ENCODE measurements at places on chromosomes 2 and 18.

GRCh38 chr18:77069482-77069881 lies 63.1 kb downstream of the MBP start:
- no peak for DNase-seq

GRCh38 chr2:189254268-189254883 lies 74.8 kb upstream of the COL5A2 start:
- peak; percentile 79 for DNase-seq

DNA sequence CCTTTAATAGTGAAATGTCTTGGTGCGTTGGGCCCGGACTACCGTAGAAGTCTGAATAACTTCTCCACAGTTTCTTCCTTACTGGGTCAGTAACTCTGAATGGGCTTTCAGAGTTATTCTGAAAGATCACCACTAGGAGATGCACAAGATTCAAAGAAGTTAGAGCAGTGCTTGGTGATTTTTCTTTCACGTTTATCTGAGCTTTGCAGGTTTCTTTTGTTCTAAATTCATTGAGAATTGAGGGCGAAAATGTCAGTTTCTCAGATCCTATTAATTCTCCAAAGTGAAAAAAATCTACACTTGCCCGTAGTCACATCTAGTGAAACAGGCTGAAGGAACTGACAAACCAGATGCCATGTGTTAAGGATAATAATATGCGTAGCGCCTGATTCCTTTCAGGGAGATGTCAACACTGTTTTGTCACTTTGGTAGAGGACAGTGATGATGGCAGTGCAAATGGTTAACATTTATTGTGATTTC lies 70.1 kb downstream of the QPCT start:
- peak; percentile 81 for DNase-seq

DNA sequence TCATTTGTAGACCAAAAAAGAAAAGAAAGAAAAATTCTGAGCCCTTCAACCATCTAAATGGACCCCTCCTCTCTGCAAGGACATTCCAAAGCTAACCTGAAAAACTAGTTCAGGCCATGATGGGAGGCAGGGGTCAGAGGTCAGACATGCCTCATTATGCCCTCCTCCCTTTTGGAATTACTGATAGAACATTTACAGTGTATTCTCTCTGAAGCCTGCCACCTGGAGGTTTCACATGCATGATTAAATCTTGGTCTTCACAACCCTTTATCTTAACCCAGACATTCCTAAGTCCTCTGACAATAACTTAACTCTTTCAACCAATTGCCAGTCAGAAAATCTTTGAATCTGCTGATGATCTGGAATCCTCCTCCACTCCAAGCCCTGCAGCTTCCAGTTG lies 86.0 kb downstream of the SPP2 start:
- no peak for DNase-seq

DNA sequence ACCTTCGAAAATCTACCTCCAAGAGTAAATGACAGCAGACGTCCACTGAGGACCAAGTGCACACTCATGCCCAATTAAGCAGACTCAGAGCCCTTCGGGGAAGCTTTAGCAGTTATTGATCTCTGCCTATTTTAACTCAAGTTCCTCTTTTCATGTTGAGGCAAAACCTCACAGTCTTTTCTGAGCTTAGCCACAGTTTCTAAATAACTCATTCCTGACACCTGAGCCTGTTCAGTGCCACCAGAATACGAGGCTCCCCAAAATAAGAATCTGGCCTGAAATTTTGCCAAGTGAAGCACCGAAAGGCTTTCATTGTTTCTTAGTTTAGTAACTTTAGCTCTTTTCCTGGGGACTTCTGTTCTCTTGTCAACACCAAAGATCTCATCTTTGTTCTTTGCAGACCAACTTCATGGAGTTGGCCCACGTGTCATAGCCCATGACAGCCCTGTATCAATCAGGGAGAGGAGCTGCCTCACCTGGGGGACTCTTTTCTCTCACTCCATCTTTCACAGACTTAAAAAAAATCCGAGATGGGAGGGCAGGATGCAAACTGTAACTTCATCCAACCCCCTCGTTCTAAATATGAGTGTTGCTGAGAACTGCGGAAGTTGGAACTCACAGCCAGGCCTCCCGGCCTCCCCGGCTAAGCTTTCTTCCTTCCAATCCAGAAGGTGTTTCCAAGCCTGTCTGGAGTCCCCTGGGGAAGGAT lies 22.2 kb downstream of the INPP5D start:
- no peak for DNase-seq

DNA sequence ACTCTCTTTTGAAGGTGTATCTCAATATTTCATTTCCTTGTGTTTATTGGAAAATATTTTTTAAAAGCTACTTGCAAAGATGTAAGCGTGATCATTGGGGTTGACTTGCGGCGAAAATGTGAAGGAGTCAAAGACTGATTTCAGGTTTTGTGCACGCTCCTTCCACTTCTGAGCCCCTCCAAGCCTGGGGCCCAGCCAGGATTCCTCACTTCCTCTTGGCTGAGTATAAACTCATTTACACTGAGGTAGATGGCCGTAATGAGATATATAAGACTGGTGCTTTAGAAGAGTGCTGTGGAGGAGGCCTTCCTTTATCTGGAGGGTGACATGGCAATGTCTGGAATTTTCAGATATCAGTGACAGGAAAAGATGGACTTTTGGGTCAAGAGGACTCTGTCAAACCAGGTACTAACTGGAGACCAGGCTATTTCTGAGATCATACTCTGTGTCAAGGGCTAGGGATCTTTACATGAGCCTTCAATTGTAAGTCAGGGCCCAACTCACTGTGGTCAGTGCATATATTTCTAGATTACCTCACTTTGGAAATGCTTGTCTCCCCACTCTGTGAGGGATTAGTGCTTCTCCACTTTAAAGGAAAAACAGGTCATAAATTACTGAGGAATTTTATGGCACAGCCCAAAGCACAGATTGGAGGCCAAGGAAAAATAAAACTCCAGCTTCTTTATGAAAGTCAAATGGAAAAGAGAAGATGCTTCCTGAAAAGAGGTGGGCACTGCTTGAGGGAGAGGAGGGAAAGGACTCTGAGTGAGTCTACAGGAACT lies 22.8 kb downstream of the PRKCE start:
- peak; percentile 39 for DNase-seq

DNA sequence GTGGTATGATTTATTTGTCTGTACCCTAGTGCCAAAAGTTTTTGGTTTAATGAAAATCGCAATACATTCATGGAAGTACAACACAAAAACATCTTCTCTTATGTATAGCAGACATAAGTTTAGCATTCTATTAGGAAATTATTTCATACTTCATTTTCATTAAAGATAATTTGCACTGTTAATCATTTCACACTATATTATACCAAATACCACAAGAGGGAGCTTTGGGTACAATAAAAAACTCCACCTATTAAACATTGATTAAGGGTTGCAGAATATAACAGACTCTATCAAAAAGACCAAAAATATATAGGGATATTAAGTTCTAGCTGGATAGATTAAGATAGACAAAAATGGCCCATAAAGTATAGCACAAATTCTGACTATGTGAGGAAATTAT lies 79.0 kb downstream of the SLC66A3 start:
- peak; percentile 33 for DNase-seq

DNA sequence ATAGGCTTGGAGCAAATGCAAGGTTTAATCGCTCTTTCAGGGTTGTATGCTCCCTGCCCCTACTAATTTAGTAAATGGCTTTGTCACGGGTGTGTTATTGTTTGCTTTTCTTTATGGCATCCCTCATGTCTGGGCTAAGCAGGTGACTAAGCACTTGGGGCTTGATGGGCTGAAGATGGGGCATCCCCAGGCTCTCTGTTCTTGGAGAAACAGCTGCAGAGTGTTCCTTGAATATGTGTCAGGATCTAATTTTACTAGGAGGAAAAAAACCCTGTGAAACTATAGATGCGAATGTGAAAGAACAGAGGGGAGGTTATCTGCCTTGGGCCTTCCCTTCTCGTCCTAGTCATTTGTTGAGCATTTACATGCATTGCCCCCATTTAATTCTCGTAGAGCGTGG lies 94.7 kb upstream of the TAF1B start:
- DNase-seq: no peak

GRCh38 chr2:71157124-71157793 lies 26.8 kb downstream of the MPHOSPH10 start:
- peak; percentile 65 for DNase-seq

- no peak for DNase-seq
Measured at GRCh38 chr18:59915606-59916005, 15.8 kb downstream of the PMAIP1 start.

DNA sequence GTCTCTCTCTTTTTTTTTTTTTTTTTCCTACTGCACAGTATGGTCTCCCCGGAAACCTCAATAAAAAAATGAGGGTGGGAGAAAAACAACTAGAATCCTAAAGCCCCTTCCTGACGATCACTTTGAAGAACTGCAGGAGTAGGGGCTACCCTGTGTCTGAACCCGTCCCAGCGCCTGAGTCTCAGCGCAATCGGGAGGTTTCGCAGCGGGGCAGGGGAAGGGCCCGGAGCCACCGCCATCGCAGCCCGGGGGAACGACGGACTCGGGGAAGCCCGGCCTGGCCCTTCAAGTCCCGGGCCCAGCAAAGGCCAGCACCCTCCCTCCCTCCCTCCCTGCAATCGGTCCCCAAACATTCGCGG lies 411 bp downstream of the NARS1 start:
- DNase-seq: peak; percentile 59

- no peak for DNase-seq
Measured at GRCh38 chr2:41894563-41895333, 153.1 kb upstream of the PKDCC start.

GRCh38 chr2:9807056-9807455 lies 36.2 kb upstream of the TAF1B start:
- no peak for DNase-seq

DNA sequence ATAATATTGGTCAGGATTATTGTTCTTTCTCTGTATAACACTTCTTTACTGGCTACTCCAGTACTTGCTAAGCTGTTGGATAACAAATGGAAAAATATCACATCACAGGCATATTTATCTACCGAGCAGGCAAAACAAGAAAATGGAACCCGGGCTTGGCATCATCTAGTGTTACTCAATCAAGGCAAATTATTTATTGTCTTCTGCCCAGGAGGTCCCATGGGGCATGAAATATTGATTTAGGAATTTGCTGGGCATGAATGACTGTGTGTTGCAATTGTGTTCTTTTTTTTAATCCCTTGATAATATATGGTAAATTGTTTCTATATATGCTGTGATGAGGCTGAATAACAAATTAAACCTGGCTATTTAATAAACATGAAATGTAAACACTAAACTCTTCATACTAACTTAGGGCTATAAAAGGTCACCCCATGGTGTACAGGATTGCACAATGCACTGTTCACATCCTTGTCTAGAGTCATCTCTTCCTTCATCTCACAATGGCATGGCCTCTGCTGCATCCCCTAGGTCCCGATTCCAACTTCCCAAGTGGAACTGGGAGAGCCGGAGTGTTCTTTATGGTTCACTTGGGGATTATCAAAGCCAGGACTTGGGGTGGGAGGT lies 2.2 kb upstream of the PARD3B start:
- no peak for DNase-seq

DNA sequence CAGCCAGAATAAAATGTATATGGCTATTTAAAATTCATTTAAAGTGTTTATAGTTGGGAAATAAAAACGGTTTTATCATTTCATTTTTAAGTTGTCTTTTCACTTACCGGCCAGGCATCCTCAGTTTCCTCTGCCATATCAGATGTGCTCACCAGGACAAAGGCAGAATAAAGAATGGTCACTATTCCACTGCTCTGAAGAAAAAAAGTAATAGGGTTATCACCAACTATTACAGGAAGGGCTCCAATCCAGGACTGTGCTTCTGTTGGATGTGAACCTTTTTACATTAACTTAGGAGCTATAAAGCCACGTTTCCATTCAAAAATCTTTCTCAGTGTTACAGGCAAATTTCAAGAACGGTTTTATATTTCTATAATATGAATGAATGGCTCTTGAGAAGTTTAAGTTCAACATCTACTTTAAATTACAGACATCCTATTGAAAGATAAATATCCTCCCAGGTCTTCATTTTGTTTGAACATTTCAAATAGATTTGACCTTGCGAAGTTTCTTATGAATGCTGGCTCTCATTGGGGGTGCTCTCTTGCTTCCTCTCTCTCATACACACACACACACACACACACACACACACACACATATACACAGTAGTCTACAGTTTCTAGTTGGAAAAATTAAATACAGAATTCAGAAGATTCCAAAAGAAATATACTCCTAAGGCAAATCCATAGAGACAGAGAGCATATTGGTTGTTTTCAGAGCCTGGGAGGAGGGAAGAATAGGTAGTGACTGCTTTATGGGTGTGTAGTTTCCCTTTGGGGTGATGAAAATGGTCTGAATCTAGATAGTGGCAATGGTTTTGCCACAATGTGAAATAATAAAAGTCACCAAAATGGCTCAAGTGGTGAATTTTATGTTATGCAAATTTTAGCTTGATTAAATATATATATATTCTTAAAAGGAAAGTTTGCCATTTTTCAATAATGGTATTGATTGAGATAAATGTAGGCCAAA lies 2.9 kb upstream of the SLC40A1 start:
- no peak for DNase-seq
